ENCODE measurements at places on chromosomes 6 and 20. TPM values are rescaled to one million over a fixed set of nuclear protein-coding genes. Genes with fewer than 3 reads are reported as not detected.

Gene SLC22A7
- total RNA-seq, result not detected

Gene LAMA2
- 54.9 TPM for total RNA-seq

Gene NSFL1C
- total RNA-seq, result 24.6 TPM

Gene TRAM2
- total RNA-seq, result 38.9 TPM

Gene MAS1
- not detected for total RNA-seq

Gene ETV7
- 0.48 TPM for total RNA-seq

Gene RWDD2A
- total RNA-seq, result 6.2 TPM

Gene NRSN1
- not detected for total RNA-seq

All from epithelial cell of alveolus of lung (primary cell).